ENCODE measurements at places on chromosomes 6 and 20.

GRCh38 chr20:12740647-12741046, 268.1 kb upstream of the SPTLC3 start:
- H3K27me3 ChIP-seq, result no peaks in the 10 kb centered on the region

DNA sequence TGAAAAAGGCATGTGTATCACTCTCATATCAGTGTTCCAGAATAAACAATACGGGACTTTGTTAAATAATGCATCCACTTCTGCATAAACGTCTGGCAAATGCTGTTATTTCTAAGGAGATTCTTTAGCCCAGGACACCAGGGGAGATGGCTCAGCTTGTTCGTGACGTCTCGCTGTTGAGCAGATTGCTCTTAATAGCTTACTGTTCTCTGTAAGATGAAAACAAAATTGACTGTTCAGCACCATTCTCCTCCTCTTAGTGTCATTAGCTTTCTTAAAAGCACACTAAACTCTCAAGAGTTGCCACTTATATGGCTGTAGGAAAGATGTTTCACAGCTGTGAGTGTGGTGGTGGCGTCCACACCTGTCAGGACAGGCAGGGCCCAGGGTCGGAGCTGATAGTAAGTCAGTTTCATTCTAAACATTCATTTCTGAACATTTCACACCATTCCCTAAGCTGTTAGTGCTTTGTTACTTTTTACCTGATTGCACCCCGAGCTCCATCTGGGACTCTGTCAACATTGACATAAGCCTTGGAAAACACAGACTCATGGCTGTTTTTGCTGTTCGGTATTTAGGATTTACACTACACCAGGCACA, 132.1 kb downstream of the ZDHHC14 start:
- H3K27ac ChIP-seq, result no peak overlapping the region
- no peaks in the 10 kb centered on the region for H3K36me3 ChIP-seq
- no peaks in the 10 kb centered on the region for H3K27me3 ChIP-seq

DNA sequence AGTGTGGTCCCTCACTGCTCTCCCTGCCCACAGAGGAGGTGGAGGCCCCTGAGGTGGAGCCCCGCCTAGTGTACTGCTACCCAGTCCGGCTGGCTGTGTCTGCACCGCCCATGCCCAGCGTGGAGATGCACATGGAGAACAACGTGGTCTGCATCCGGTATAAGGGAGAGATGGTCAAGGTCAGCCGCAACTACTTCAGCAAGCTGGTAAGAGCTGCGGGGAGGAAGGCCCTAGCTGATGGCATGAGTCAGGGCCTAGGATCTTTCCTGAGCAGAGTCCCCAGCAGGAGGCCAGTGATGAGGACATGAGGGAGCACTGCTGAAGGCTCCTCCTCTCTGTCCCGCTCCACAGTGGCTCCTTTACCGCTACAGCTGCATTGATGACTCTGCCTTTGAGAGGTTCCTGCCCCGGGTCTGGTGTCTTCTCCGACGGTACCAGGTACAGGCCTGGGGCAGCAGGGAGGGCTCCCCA, 11.2 kb downstream of the PCIF1 start:
- H3K4me1 ChIP-seq, result peaks cover 4% of the 10 kb centered on the region
- H3K36me3 ChIP-seq, result peaks cover 83% of the 10 kb centered on the region
- no peak for DNase-seq

GRCh38 chr20:32036716-32037485, 15.1 kb upstream of the HCK start:
- no peaks in the 10 kb centered on the region for H3K27me3 ChIP-seq
- no peak overlapping the region for H3K27ac ChIP-seq
- H3K4me3 ChIP-seq, result no peak overlapping the region

GRCh38 chr20:23365390-23366165, 3.6 kb downstream of the GZF1 start:
- DNase-seq, result no peak
- no peak overlapping the region for H3K27ac ChIP-seq
- H3K4me3 ChIP-seq, result no peak overlapping the region
- H3K27me3 ChIP-seq, result no peaks in the 10 kb centered on the region
